ENCODE measurements at places on chromosomes 13 and 19.

DNA sequence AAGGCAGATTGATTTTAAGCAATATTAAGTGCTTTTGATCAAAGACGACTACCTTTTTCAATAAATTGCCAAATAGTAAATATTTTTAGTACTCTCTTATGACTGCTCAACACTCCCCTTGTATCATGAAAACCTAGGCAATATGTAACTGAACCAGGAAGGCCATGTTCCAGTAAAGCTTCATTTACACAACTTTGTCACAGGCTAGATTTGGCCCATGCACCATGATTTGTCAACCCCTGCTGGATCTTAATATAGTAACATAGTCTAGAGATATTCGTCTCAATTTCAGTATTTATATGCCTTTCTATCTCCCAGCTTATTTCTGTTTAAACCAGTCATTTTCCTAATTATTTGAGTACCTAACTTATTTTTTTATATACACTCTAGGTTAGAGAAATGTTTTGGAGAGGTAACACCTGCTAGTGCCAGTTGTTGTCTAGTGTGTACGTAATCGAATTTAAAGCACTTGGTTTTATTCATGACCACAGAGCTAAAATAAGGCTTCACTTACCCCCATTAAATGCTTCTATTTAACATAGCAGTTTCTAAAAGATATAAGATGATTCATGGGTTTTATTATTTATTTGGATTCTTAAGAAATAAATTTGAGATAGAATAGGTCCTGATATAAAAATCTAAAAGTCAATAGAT is 21.0 kb downstream of the TPP2 start:
- no peak for DNase-seq

DNA sequence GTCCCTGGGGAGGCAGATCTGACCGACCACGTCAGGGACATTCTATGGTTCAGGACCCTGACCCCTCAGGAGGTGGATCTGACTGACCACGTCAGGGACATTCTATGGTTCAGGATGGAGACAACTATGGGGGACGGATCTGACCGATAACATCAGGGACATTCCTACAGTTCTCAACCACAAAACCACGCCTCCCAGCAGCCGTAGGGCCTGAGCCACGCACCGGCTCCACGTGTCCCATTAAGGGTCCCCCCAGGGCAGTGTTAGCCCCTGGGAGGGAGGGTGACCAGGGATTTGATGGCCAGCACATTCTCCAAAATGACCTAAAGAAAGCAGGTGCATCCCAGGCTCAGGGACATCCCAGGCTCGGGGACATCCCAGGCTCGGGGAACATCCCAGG is 49.0 kb upstream of the C13orf46 start:
- no peak for DNase-seq

GRCh38 chr19:48970923-48971395 is 5.8 kb downstream of the FTL start:
- DNase-seq, result peak; percentile 73

GRCh38 chr19:7691497-7691896 is 10.4 kb downstream of the FCER2 start:
- DNase-seq, result no peak

DNA sequence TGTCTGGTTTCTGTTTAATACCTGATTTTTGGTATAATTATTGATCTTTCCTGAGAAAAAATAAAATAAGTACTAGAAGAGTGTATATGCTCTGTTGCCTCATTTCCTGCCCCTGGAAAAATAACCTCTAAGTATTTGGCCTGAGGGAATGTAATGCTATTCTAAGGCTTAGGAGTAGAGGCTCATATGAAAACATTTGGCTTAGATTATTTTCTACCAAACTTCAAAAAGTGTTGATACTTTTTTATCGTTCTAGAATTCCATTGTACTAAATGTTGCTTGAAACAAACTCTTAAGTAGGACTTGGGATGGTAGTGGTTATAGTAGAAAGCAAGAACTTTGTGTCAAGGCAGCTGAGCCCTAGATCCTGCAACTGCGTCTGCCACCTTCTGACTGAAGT is 57.8 kb downstream of the COG3 start:
- no peak for DNase-seq

DNA sequence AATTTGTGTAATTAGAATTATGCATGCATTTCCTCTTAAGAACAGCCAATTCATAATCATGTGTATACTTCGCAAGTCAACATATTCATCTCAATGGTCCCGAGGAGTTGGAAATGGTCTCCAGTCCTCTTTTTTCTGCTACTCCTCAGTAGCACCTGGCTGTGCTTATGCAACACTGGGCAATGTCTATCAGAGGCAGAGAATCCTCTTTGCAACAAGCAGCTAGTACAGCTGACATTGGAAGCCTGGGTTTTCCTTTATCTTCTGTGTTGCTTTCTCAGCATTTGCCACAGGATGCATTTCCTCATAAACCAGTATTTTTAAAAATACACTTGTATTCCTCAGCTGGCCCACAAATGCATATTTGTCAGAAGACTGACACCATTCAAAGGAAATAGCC is 405.3 kb upstream of the GPC6 start:
- DNase-seq, result no peak

- DNase-seq, result no peak
Measured at GRCh38 chr13:113918580-113918979, 54.7 kb upstream of the GAS6 start.

- DNase-seq, result no peak
Measured at GRCh38 chr13:73945871-73946270, 188.3 kb downstream of the KLF12 start.

DNA sequence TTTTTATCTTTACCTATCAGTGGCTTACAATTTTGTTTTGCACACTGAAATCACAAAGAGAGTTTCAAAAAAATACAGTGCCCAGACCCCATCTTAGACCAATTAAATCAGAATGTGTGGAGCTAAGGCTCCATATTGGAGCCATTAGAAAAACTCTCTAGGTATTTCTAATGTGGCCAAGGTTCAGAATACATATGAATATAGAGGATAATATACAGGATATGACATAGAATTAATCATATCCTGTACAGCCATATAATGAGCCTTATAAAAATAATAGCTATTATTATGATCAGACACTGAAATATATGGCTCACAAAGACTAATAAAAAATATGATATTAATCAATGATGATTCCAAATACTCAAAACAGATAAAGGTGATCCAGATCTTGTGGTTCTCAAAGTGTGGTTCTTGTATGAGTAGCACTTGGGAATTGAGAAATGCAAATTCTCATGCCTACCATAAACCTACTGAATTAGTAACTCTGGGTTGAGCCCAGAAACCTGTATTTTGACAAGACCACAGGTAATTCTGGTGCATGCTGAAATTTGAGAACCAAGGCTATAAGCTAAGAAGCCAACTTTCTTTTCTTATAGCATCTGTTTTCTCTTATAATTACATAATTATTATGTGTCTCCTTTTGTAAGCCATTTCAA is 408.0 kb downstream of the DIAPH3 start:
- DNase-seq, result no peak
